ENCODE measurements at places on chromosomes 2 and 18.

DNA sequence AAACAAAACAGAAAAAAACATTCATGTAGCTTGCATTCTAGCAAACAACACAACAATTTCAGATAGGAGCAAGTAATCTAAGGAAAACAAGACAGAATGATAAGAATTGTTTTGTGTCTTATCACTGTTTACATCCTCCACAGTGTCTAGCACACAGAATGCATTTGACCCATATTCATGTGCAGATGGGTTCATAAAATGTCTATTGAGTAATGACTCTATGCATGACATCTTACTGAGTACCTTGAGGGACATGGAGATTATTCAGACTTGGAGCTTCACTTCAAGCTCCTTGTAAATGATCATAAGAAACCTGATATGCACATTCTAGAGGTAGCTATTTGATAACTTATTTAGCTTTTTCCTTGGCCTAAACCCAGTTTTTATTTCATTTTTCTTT is 69.0 kb downstream of the DTNA start:
- DNase-seq, result peak; percentile 45

DNA sequence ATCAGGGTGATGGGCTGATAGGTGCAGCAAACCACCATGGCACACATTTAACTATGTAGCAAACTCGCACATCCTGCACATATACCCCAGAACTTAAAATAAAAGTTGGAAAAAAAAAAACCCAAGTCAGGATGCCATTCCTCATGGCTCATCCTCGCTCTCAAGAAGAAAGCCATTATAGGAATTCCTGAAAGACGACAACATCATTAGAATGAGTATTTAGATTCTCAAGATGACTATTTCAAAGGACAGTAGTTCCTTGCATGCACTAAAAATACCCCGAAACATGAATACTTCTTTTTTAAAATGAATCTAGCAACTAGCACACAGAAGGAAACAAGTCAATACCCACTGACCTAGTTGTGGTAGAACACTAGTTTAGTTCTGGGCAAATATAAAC is 285.8 kb upstream of the REV1 start:
- peak; percentile 56 for DNase-seq

DNA sequence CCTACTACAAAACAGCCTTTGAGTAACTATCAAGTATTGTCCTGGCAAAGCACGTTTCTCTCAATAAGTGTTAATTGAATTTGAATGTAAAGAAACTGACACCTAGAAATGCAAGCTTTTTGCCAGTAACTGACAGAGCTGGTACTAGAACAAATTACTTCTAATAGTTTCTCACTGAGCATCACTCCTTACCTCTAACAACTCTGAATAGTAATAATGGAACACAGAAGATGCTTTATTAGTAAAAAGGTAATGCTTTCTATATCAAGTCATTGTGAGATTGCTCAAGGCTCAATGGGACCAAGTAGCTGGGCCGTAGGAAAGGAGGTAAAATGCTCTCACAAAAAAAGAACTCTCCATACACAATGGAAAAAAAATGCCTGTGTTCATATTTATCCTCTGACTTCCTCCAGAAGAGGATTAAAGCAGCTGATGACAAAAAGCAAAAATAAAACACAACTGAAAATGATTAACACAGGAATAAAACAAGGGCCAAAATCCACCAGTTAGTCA is 11.8 kb downstream of the RASGRP3 start:
- DNase-seq, result no peak

GRCh38 chr2:100630473-100630977 is 67.7 kb downstream of the PDCL3 start:
- no peak for DNase-seq

DNA sequence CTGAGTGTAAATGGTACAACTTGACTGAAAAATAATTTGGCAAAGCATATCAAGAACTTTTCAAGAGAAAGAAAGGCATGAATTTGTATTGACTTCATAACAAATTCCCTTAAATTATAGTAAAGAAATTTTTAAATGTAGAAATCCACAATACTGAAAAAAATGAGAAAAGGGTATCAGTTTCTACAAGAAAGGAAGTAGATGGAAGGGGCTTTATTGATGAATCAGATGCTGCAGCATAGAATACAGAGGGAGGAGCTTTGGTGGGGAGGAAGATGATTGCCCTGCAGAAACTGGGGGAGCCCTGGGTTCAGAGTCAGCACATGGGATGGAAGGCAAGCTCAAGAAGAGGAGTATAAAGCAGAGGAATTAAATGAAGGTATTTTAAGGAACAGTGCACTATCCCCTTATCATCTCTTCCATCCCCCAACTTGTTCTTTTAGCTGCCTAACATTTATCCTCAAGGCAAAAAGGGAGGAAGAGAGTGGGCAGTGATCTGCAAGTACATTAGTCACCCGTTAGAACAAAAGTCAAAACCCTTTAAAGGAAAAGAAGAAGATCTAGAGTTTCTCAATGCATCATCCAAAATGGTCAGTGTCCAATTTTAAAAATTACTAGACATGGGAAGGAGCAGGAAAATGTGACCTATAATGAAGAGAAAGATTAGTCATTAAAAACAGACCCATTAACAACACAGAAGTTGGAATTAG is 77.7 kb downstream of the KCTD18 start:
- DNase-seq, result no peak

DNA sequence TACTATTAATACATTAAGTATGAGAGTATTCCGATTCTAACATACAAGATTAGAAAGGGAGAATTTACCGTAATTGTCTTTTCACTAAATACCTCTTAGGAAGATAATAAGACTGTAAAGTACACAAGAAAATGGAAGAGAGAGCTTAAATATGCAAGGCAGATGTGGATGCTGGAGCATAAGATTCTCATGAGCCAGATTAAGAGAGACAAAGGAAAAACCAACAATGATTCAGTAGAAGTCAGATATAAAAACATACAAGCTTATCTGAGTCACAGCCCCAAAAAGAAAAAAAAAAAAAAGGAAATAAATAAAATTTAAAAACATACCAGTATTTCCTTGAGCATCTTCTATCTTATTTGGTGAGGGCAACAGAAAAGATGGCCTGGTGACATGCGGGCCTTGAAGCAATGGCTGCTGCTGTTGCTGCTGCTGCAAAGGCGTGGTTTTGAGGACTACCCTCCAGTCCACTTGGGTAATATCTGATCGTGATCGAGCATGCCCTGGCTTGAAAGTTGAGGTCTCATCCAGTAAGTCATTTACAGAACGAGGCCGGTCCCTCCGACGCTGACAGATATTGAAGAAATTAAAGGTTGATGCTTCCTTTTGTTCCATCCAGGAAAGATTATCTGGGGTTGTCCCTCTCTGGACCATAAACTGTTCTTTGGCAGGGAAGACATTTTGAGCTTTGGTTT is 24.5 kb downstream of the PLEKHM3 start:
- DNase-seq, result no peak

- DNase-seq, result no peak
Measured at GRCh38 chr18:37499044-37499443, 66.6 kb downstream of the CELF4 start.

GRCh38 chr2:156803243-156803642 is 367.1 kb downstream of the GPD2 start:
- DNase-seq, result no peak

DNA sequence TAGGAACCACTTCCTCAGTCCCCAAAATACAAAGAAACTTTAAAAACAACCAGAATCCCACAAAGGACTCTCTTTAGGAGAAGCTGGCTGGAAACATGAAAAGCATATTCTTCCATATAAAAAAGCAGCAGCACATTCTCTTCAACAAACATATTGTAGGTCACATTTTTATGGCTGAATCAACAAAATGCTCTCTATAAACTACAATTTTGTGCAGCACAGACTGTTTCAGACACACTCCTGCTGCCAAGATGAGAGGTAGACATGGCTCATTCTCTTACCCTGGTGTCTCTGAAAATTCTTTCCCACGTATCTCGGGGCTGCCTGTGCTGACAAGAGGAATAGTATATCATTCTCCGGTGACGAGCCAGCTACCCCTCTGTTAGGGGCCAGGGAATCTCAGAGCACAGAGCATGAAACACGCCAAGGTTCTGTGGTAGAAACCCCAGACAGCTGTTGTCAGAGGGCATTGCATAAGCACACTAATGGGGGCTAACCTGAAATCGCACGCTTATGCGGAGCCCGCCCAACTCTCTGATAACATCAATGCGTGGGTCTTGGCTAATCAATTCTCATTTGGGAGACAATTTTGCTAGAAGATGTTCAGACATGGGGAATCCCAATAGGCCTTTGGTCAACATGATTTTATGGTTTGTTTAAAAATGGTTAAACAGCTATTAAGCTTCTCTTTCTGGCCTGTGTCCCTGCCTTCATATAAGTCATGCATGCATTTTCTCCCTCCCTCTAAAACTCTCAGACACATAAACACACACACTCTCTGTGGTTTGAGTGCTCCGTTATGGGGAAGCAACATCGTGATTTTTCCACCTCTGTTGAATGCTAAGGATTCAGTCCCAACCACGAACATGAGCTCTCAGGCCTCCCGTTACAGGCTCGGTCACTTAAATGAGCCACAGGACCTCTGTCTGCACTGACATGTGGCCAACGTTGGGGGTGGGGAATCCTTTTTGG is 177.5 kb downstream of the INO80D start:
- no peak for DNase-seq
